ENCODE measurements at places on chromosomes 7 and 10. TPM values are rescaled to one million over a fixed set of nuclear protein-coding genes. Genes with fewer than 3 reads are reported as not detected.

The PLPP4 gene
- total RNA-seq, result 11.0 TPM

The ANKRD1 gene
- 667 TPM for total RNA-seq

The MSRB2 gene
- total RNA-seq, result 7.6 TPM

The HYCC1 gene
- 77.7 TPM for total RNA-seq

The NXPH1 gene
- total RNA-seq, result not detected

The CTBP2 gene
- total RNA-seq, result 87.1 TPM

The PRSS1 gene
- total RNA-seq, result not detected

The CPA5 gene
- not detected for total RNA-seq

The PLXDC2 gene
- 2.4 TPM for total RNA-seq
